ENCODE measurements at places on chromosomes 5 and 9. TPM values are rescaled to one million over a fixed set of nuclear protein-coding genes. Genes with fewer than 3 reads are reported as not detected.

- no peak for DNase-seq
Observed at GRCh38 chr5:79143684-79144379, 32.2 kb downstream of the BHMT start.

GRCh38 chr9:134982311-134982710 is 64.6 kb upstream of the FCN1 start:
- no peak for DNase-seq

- no peak for DNase-seq
Observed at GRCh38 chr5:172925336-172925948, 33.8 kb upstream of the RPL26L1 start.

DNA sequence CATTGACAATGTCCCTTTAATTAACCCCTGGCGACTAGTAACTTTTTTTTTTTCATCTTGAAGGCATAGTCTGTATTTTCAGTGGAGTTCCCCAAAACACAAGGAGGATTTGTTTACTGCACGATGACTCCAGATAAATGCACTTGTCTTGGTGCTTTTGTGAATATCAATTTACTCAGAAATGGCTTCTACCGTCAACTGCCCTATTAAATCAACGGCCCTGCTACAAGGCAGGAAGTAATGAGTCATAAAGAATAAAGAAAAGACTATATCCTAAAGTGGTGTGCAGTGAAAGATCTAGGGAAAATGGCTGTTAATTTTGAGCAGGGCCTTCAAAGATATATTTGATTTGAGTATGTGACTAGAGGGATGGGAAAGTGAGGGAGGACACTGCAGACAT is 388.3 kb upstream of the CHD1 start:
- no peak for DNase-seq

GRCh38 chr9:134125413-134126095 is 10.3 kb upstream of the WDR5 start:
- DNase-seq, result no peak

- DNase-seq, result no peak
Observed at GRCh38 chr5:32562843-32563242, 22.5 kb upstream of the SUB1 start.

- no peak for DNase-seq
Observed at GRCh38 chr9:83029531-83030137, 33.3 kb downstream of the RASEF start.

- no peak for DNase-seq
Observed at GRCh38 chr9:105376893-105377292, 70.9 kb upstream of the FSD1L start.

DNA sequence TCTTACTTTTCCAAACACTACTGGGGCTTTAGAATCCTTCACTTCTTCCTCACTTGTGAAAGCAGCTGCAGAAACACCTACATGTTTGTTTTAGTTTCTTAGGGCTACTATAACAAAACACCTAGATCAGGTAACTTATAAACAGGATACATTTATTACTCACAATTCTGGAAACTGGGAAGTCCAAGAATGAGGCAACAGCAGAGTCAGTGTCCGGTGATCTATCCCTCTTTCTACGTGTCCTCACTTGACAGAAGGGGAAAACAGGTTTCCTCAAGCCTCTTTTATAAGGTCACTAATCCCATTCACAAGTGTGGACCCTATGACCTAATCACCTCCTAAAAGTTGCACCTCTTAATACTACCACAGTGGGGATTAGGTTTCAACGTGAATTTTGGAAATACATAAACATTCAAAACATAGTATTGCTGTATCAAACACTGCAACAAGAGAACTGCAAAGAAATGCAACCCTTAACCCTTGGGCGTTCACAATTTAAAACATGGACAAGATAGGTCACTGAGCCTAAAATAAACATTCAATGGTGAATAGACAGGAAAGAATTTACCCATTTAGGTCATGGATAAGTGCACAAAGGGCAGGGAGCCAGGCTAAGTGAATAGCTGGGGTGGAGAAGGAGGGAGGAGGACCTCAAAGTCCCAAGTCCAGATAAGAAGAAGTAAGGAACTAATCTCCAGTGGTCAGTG is 104.3 kb downstream of the PIK3R1 start:
- DNase-seq, result no peak

GRCh38 chr9:28741459-28741858 is 1168.2 kb upstream of the C9orf72 start:
- DNase-seq, result no peak

DNA sequence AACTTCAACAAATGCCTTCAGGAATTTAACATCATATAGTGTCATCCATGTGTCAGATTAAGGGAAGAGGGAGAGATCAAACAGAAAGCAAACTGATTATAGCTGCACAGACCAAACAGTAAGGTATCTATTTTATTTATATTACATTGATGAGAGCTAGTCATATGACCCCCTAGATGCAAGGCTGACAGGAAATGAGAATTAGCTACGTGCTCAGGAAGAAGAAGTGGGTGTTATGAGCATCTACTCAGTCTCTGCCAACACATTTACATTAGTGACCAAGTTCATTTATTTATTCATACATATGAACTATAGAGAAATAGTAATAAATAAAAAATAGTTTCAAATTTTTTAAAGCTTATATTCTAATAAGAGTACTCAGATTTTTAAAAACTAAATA is 787.3 kb downstream of the KCTD16 start:
- no peak for DNase-seq

GRCh38 chr5:14407746-14408175 is 173.8 kb upstream of the OTULINL start:
- no peak for DNase-seq

DNA sequence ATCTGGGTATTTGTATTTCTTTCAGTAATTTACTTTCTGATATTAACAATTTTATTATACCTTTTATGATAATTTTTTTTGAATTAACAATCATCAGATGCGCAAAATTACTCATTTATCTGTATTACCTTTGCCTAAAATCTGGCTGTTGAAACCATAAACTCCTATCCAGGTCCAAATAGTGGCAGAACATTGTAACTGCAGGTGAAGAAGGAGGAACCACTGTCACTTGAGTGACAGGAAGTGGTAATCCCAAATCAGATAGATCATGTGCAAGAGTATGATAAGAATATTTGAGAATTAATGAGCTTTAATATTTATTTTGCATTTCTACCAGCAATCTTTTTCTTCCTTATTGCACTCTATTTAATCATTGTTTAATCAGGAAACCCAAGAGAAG is 139.3 kb upstream of the TLE4 start:
- no peak for DNase-seq

DNA sequence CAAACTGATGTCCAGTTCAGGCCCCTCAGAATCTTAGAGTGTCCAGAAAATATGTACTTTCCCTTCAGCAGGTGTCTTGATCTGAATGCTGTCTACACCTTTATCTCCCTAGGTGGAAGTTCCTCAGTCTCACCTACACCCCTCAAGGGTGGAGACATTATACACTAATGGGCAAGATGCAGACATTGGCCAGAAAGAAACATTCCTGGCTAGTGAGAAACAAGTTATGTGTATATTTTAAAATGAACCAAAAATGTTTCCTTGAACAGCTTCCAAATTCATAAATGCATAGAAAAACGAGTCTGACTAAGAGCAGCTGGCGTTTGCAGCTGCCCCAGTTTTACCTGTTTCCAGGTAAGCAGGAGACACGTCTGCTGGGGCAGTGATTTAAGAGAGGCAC is 140.5 kb upstream of the IRX4 start:
- no peak for DNase-seq

Gene TRIP13
- total RNA-seq, result 11.9 TPM

DNA sequence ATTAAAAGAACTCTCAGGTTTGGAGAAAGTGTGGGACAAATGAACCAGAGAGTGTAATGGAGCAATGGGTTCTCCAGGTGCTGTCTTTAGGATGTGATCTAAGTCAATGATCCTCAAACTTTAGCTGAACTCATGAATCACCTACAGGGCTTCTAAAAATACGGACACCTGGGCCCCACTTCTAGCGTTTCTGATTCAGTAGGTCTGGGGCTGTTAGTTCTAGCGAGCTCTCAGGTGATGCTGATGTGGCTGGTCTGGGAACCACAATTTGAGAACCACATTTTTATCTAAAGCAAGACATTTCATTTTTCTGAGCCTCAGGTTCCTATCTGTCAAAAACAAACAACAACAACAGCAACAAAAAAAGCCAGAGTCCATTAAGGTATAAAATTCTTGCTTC is 35.1 kb upstream of the PCA3 start:
- DNase-seq, result no peak

Gene C5orf46
- total RNA-seq, result not detected

DNA sequence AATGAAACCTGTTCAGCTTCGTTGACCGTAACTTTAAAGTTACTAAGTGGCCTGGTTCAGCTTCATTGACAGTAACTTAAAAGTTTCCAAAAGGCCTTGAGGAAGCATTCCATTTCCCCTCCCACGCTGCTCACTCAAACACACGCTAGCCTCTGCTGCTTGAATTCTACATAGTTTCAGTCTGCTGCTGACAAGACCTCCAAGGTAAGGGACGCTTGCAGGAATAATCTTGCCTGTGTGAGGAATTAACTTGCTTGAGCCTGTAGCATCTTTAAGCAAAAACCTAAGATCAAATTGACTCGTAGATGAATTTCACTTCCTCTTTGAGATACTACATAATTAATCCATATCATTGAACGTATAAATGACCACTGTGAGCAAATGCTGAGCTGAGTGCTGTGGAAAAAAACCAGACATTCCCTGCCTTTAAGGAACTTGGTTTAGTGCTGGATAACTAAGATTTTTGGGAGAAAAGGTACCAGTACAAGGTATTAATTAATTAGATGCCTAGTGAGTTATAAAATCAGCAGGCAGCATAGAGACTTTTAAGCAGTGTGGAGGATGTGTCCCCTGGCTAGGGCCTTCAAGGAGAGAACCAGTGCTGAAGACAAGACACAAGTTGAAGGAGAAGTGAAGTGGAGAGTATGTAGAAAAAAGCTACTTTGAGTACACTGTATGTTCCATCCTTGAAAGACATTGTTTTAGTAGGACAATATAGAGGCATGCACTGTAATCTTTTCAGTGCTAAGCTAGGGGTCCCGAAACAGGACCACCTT is 39.2 kb downstream of the GRAMD2B start:
- DNase-seq, result no peak

GRCh38 chr5:179210478-179210877 is 134.8 kb downstream of the ADAMTS2 start:
- DNase-seq, result no peak

- peak; percentile 48 for DNase-seq
Observed at GRCh38 chr5:145936401-145937131, at the start of gene SH3RF2. TSS of gene SH3RF2 (plus strand) at chr5:145936578. CDS start at chr5:145937929, 1,351 bp downstream.

Gene DAB2
- total RNA-seq, result 43.9 TPM

Gene LEAP2
- total RNA-seq, result 2.0 TPM

Gene PDCD1LG2
- total RNA-seq, result not detected

DNA sequence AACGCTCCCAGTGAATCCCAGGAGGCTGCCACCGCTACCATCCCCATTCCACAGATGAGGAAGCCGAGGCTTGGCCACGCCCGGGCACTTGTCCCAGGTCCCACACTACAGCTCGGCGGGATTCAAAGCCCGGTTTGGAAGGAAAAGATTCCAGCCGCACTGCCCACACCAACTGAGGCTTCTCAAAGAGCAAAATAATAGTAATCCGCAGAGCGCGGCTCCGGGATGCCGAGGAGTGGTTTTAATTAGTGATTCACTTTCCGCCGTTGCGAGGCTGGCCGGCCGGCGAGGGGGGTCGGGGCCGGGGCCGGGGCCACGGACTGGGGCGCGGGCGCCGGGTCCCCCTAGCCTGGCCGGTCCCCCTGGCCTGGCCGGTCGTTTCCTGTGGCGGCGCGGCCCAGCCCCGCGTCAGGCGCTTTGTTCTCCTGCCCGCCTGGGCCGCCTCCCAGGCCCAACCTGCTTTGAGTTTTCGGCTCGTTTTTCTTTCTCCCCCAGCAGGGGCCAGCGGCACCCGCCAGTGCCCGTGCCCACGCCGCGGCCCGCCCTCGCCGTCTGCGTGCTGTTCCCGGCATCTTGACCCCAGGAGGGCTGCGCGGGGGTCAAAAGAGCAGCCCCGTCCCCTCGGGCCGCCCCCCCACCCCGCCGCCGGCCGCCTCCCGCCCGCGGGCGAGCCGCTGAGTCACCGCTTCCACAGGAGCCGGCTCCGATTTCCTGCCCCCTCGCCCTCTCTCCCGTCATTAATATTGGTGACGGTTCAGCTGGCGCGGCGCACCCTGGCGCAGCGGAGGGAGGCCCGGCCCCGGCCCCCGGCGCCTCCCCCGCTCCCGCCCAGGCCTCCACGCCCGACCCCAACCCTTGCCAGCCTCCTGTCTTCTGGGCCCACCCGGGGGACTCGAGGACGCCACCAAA is 31.2 kb downstream of the FGF18 start:
- no peak for DNase-seq

GRCh38 chr9:23551311-23551721 is 274.7 kb downstream of the ELAVL2 start:
- DNase-seq, result no peak

DNA sequence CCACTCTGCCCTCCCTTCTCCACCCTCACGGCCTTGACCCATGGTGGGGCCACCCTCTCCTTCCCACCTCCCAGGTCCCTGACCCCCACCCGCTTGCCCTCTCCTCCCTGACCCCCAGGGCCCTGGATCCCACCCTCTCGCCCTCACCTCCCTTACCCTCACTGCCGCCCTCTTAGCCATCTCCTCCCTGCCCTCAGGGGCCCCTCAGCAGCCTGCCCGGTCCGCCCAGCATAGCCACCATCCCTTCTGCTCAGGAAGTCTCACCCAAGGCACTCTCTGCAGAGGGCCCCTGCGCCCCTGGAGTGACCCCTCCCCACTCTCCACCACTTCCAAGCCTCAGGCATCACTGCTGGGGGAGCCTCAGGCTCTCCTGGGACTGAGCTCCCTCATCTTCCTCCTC is 66.3 kb downstream of the MRPL36 start:
- DNase-seq, result peak; percentile 4

Gene ANKRA2
- 27.3 TPM for total RNA-seq

Gene FAM240B
- not detected for total RNA-seq
